Gastroesophageal sphincter (tissue), 4 donors: ENCODE measurements at places on chromosomes 7 and 10.

- H3K27me3 ChIP-seq: peaks cover 70% of the 10 kb centered on the region
- no peak overlapping the region for H3K27ac ChIP-seq
- no peak for ATAC-seq
- no peak overlapping the region for H3K4me3 ChIP-seq
- no peaks in the 10 kb centered on the region for H3K36me3 ChIP-seq
These were observed 2.7 kb downstream of the IGFBP1 start for GRCh38 chr7:45890902-45891461.

DNA sequence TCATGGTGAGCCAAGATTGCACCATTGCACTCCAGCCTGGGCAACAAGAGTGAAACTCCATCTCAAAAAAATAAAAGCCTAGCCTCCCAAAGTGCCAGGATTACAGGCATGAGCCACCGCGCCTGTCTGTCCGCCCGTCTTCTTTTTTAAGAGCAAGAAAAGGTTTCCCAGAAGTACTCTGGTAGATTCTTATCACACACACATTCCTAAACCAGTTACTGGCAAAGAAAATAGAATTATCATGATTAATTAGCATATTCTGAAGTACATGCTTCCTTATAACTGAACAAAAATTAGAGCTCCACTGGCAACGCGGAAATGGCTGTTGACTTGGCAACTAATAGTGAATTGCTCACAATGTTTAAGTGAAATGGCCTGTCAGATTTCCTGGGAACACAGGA is 87.0 kb downstream of the ADK start:
- ATAC-seq: no peak
- H3K4me3 ChIP-seq: no peak overlapping the region
- no peaks in the 10 kb centered on the region for H3K4me1 ChIP-seq
- H3K27ac ChIP-seq: peak overlapping the region; percentile 48
- H3K36me3 ChIP-seq: peaks cover 6% of the 10 kb centered on the region

GRCh38 chr10:78438907-78439809 is 405.5 kb downstream of the RPS24 start:
- no peaks in the 10 kb centered on the region for H3K27me3 ChIP-seq
- no peaks in the 10 kb centered on the region for H3K4me1 ChIP-seq
- no peak overlapping the region for H3K4me3 ChIP-seq
- no peak for ATAC-seq
- no peaks in the 10 kb centered on the region for H3K36me3 ChIP-seq

GRCh38 chr10:102835007-102835482 is 2.2 kb downstream of the CYP17A1 start:
- no peak overlapping the region for H3K4me3 ChIP-seq
- no peaks in the 10 kb centered on the region for H3K4me1 ChIP-seq
- H3K27ac ChIP-seq: no peak overlapping the region
- no peaks in the 10 kb centered on the region for H3K36me3 ChIP-seq
- ATAC-seq: peak; percentile 91

DNA sequence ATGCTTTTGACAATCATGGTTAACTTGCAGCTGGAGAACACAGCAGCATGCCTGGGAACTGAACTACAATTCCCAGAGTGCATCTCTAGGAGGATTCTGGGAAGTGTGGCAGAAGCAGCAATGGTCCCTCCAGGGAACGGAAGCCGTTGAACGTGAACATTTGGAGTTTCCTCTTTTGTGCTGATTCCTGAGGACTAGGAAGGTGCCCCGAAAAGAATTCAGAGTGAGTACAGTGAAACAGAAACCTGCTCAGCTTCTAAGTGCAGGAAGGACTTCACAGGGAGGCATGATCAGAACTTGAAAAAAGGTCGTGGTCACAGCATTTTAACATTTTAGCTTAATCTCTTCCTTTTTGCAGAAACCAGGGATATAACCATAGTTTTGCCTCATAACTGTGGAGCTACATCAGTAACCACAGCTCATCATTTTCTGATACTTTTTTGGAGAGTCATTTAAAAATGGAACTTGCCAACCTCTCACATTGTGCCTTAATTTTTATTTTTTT is at the start of gene NUDT13:
NUDT13 (plus strand) TSS at position 111 of the 505 bp plus-strand sequence. CDS start 3,911 bp downstream, outside the sequence.
- ATAC-seq: peak; percentile 93
- peak within 1 kb of the TSS; percentile 81 for H3K27ac ChIP-seq
- H3K36me3 ChIP-seq: no peaks in the 10 kb centered on the region
- H3K4me1 ChIP-seq: no peaks in the 10 kb centered on the region
- H3K27me3 ChIP-seq: no peaks in the 10 kb centered on the region

DNA sequence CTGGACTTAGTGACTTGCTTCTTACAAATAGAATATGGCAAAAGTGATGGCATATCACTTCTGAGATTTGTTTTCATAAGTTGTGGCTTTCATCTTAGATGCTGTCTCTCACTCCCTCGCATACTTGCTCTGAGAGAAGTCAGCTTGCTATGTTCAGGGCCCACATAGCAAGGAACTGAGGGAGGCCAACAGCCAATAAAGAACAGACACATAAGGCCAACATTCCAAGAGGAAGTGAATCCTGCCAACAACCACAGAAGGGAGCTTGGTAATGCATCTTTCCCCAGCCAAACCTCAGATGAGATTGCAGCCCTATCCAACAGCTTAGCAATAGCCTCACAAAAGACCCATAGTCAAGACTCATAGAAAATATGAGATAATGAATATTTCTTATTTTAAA is 39.2 kb upstream of the DMTF1 start:
- no peak overlapping the region for H3K27ac ChIP-seq
- no peaks in the 10 kb centered on the region for H3K36me3 ChIP-seq
- ATAC-seq: no peak

- H3K36me3 ChIP-seq: no peaks in the 10 kb centered on the region
- no peaks in the 10 kb centered on the region for H3K4me1 ChIP-seq
- H3K27ac ChIP-seq: no peak overlapping the region
- ATAC-seq: no peak
- H3K27me3 ChIP-seq: no peaks in the 10 kb centered on the region
These were observed 21.8 kb downstream of the RP9 start for GRCh38 chr7:33087356-33087755.
